MG63 (cell line): ENCODE measurements at places on chromosomes 6 and 20. TPM values are rescaled to one million over a fixed set of nuclear protein-coding genes. Genes with fewer than 3 reads are reported as not detected.

PNRC1 gene
- 16.6 and 17.0 TPM in 2 replicates for total RNA-seq

KIF6 gene
- total RNA-seq: not detected in 2 replicates

GRIK2 gene
- total RNA-seq: 0.89 TPM in 1 of 2 replicates, not detected in the other

NR2E1 gene
- 0.25 TPM in 1 of 2 replicates, not detected in the other for total RNA-seq

SNHG17 gene
- total RNA-seq: 9.5 and 38.6 TPM in 2 replicates
